Globus pallidus (tissue), 1 donor: ENCODE measurements at places on chromosomes 2 and 18.

GRCh38 chr2:170492010-170492409 is 223.1 kb upstream of the SP5 start:
- DNase-seq, result peak; percentile 63

DNA sequence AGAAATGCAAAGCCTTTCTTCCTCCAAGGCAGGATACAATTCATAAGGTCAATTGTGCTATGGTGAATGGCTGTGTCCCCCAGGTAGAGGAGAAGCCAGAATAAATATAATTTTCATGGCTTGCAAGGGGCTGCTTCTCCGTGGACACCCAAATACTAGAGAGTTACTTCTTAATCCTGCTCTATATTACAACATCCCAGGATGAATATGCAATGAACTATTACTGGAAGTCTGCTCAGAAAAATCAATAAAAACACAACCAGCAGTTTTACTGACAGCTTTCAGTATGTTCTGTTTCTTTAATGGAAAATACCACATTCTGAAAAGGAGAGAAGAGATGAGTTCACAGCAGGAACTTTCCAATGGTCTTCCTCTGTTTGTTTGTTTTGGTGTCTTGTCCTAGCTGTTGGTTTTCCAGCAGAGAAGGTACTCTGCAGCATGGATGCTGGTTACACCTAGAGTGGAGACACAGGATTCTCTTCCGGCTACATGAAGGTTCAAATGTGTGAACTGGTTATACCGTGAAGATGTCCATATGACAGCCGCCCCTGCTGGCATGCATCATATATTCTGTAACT is 213.0 kb downstream of the PID1 start:
- no peak for DNase-seq

DNA sequence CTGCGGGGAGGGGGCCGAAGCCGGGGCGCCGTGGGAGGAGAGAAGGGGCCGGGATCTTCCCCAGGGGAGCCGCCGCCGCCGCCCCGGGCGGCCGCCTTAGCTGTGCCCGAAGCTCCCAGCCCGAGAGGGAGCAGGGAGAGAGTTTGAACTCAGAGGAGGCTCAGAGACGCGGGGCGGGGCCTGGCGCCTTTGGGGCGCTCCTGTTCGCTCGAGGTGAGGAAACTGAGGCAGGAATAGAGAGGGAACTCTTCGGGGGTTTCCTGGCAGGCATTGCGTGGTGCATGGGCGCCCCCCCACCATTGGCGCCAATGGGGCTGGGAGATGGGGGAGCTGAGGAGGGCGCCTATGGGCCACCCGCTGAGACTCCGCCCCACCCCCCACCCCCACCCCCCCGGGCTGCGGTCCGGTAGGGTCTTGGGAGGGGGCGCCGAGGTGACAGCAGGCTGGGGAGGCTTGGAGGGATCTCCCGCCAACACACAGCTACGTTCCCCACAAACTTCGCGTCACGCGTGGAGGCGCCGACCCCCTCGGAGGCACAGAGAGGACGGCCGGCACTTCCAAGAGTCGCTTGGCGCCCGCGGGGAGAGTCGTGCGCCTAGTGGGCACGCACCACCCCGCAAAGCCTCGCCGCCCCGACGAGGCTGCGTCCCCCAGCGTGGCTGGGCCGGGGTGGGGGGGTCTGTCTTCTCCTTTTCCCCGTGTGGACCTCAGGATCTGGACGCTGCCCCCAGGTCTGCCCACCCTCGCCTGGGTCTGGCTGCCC is 680 bp downstream of the CTDSP1 start:
- peak; percentile 41 for DNase-seq

DNA sequence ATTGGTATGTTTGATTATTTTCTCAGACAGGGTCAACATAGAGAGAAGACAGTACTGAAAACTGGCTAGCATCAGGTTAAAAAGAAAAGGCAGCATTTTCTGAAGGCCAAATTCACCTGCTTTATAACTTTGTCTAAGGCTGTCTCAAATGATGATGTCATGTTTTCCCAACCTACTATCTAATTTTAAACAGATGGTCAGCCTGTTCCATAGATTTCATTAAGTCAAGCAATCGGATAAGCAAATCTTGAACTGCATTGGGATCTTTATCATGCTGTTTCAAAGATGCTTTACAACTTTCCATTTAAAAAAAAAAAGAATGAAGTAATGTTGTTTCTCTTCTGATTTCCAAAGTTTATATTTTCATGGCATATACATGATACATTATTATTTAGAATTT is 56.3 kb upstream of the SPOPL start:
- no peak for DNase-seq

- no peak for DNase-seq
Measured at GRCh38 chr18:41593171-41593675, 361.8 kb upstream of the PIK3C3 start.

DNA sequence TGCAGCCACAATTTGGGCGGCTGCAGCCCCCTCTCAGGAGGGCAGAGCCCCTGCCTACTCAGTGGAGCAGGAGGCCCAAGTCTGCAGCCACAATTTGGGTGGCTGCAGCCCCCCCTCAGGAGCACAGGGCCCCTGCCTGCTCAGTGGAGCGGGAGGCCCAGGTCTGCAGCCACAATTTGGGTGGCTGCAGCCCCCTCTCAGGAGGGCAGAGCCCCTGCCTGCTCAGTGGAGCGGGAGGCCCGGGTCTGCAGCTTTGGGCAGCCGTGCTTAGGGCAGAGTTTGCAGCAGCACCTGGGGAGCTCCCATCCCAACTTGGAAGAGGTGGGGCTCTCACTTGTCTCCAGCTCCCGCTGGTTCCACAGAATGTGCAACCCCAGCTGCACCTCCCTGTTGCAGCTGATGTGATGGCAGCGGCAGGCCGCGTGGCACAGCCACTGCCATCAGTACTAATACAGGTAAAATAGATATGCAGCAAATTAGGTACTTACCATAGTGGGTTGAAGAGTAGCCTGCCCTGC is 99.4 kb downstream of the TWIST2 start:
- no peak for DNase-seq

- DNase-seq, result no peak
Measured at GRCh38 chr2:149075105-149075504, 36.6 kb downstream of the LYPD6B start.

GRCh38 chr2:3642521-3643215 is 15.3 kb upstream of the ALLC start:
- no peak for DNase-seq

- no peak for DNase-seq
Measured at GRCh38 chr2:195299600-195299999, 357.4 kb upstream of the SLC39A10 start.

DNA sequence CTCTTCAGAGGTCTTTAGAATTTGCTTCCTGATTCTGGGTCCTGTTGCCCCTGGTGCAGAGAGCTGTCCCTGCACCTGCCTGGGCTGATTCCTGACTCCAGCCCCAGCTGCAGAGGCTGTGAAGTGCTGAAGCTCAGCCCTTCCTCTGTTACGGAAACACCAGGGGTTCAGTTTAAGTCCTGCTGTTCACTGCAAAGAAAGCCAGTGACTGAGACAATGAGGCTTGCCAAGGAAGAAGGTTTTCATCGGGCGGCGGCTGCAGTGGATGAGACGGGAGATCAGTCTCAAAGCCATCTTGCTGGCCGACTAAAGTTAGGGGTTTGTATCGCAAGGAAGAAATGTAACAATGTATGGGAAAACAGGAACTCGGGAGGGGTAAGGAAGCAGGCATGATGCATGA is 142.4 kb upstream of the ZNF236 start:
- DNase-seq, result no peak

GRCh38 chr18:3924455-3924854 is 474.5 kb downstream of the TGIF1 start:
- no peak for DNase-seq

- DNase-seq, result no peak
Measured at GRCh38 chr2:202035089-202035940, 1.7 kb downstream of the FZD7 start.

DNA sequence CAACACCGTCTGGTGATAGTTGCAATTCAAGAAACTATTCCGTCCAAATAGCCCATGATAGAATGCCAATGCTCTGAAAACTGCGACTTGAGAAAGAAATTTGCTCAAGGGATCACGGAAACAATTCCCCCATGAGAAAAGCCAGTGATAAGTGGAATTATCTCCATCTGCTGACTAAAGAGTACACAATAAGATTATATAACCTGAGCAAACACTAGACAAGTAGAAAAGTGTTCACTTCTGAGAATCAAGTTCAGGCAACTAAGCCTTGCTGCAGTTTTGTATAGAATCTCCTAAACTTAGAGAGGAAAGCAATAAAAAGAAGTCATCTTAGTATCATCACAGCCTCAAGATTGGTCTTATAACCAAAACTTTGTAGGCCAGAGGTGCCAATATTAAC is 336.3 kb upstream of the NRXN1 start:
- DNase-seq, result no peak

- DNase-seq, result no peak
Measured at GRCh38 chr18:37457341-37457740, 108.3 kb downstream of the CELF4 start.

DNA sequence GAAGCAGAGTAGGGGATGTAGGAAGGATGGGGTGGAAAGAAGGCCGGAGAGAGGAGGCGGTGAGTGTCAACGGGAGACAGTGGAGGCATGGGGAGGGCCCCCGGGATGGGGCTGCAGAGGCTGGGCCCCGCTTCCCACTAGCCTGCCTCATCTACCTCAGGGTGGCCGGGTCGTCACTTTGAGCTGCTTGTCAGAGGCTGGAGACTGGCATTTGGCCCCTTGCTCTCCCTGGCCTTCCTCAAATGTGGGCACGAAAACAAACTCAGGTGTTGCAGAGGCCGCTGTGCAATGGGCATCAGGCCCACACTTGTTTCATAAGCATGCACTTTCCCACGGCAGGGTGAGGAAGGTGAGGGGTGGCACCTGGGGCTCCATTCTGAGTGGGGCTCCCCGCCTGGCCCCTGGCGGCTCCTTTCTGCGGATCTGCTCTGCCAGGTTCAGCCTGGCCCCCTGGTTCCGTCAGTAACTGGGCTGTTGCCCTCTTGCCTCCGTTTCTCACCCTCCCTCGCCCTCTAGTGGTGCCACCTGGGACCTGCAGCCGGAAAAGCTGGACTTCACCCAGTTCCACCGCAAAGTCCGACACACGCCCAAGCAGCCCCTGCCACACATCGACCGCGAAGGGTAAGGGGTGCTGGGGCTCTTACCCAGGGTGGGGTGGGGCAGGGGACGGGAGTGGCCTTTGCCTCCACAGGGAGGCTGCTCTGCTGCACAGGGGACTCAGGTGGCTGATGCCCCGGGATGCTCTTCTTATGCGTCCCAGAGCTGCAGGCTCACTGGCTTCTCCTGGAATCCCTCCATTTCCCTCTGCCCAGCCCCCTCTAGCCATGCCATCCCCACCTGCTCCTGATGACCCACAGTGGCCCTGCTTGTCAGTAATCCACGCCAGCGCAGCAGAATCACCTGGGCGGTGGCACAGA is 125.4 kb downstream of the CTIF start:
- DNase-seq, result peak; percentile 66

- no peak for DNase-seq
Measured at GRCh38 chr2:192000196-192000980, 153.5 kb upstream of the CAVIN2 start.

DNA sequence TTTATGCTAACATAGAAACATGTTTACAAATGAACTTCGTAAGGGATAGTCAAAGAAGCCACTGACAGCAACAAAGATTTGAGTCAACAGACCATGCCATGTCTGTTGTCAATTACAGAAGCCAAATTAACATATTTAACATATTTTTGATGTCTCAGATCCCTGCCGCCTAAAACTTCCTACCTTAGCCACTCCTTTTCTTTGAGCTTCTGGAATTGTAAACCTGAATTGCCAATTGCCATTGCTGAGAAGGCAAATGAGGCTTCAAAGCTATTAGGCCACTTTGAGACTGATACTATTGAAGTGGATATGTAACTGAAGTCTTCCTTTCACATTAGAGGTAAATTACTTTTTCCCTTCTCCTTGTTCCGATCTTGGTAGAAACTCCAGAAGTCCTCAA is 66.0 kb upstream of the DSEL start:
- no peak for DNase-seq

DNA sequence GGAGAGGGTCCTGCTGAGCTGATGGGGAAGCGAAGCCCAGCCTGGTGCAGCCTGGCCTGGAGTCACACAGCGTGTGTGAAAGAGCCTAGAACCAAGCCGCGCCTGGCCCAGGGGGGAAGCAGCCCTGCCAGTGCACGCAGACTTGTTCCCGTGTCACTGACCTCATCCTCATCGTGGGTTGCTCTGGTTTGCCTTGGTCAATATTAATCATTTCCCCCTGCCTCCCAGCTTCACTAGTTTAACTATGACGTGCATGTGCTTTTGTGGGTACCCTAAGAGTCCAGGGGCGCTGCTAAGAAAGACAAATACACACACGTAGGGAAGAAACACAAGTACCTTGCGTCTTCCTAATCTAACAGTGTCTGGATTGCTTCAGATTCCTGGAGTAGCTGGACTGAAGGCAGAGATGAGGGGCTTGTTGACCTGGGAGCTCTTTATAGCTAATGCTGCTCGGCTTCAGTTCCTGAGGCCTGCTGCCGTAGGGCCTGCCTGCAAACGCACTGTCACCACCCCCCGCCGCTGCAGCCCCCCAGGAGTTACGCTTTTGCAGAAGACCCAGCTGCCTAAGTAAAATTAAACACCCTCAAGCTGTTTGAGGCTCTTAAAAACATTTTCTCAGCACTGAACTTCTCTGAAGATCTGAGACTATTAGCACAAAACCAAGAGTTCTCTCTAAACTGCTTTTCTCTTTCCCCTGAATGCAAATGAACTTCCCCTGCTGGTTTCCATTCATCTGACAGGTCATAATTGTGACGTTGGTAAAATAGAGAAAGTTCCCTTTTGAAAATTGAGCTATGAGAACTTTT is 159.2 kb downstream of the FAM210A start:
- peak; percentile 86 for DNase-seq

GRCh38 chr2:69720404-69720803 is 21.5 kb upstream of the ANXA4 start:
- no peak for DNase-seq

DNA sequence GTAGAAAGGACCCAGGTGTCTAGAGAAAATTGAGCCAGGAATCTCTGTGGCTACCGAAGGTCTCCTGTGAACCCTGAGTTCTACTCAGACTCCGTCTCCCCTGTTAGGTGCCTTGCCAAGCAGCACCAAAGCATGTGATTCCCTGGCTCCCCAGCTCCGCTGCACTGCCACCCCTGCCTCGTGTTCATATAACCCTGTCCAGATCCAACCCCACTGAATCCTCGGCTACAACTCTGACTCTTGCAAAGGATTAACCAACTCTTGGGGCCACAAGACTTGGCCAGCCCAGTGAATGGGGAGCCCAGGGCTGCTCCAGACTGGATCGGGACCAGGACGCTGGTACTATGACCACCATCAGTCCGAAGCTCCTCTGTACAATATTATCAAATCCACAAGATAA is 37.3 kb upstream of the ACAA2 start:
- DNase-seq, result no peak

- DNase-seq, result no peak
Measured at GRCh38 chr2:168397629-168398028, 58.4 kb upstream of the CERS6 start.

- DNase-seq, result no peak
Measured at GRCh38 chr2:212975333-212975732, 176.1 kb downstream of the IKZF2 start.

- no peak for DNase-seq
Measured at GRCh38 chr18:76318607-76319006, 176.4 kb downstream of the ZNF516 start.

DNA sequence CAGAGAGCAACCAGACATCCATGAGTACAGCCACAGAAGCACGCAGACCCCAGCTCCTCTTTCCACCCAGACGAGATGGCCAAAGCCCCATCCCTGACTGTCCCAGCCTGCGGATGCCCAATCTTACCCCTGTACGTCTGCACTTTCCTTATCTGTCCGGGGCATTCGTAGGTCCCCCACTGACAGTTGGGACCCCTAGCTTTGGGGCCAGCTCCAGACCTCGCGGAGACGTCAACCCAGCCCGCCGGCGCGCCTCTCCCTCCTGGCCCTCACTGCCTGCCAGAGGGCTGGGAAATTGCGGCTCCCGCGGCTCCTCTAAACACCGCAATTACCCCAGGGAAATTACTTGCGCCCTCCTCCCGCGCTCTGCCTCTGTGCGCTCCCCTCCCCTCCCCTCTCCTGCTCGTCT is 2.3 kb downstream of the ECEL1 start:
- DNase-seq, result no peak
